H1 (cell line): ENCODE measurements at places on chromosomes 4 and X. TPM values are rescaled to one million over a fixed set of nuclear protein-coding genes. Genes with fewer than 3 reads are reported as not detected.

The GPR34 gene
- not detected in 2 replicates for total RNA-seq

GRCh38 chrX:13430136-13430827 lies 110.4 kb upstream of the ATXN3L start:
- H3K36me3 ChIP-seq, result no peaks in the 10 kb centered on the region
- H3K4me3 ChIP-seq, result no peak overlapping the region
- no peak for DNase-seq
- no peak overlapping the region for H3K27ac ChIP-seq
- H3K4me1 ChIP-seq, result peaks cover 9% of the 10 kb centered on the region

DNA sequence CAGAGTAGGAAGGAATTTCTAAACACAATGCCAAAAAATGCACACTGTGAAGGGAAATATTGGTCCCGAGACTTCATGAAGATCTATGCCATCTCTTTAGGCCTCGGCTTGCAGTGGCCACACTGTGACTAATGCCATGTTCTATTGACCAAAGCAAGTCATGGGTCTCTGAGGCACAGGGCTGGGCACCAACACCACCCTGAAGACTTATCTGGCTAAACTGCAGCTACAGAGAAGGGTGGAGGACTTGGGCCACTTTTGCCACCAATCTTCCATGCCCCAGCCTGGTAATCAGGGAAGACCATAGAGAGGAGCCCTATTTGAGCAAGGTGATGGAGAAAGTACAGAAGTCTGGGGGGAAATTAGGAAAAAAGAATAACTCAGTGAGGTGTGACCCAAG lies 42.1 kb downstream of the HMX1 start:
- no peak overlapping the region for H3K4me3 ChIP-seq
- H3K4me1 ChIP-seq, result no peaks in the 10 kb centered on the region
- H3K27ac ChIP-seq, result no peak overlapping the region
- no peaks in the 10 kb centered on the region for H3K36me3 ChIP-seq
- DNase-seq, result no peak
- H3K27me3 ChIP-seq, result no peaks in the 10 kb centered on the region

The PPP2R2C gene
- total RNA-seq, result 6.4 and 7.1 TPM in 2 replicates

- H3K27me3 ChIP-seq, result no peaks in the 10 kb centered on the region
- no peak overlapping the region for H3K4me3 ChIP-seq
- no peaks in the 10 kb centered on the region for H3K4me1 ChIP-seq
- peak; percentile 50 for DNase-seq
- no peak overlapping the region for H3K27ac ChIP-seq
- no peaks in the 10 kb centered on the region for H3K36me3 ChIP-seq
These were observed 8.1 kb upstream of the GPR119 start for GRCh38 chrX:130393451-130394074.
